ENCODE measurements at places on chromosomes 4 and X.

- no peak for DNase-seq
Observed at GRCh38 chrX:110519501-110519900, 160.9 kb downstream of the RTL9 start.

GRCh38 chr4:14671146-14671545 lies 331.1 kb upstream of the CPEB2 start:
- DNase-seq, result no peak

GRCh38 chr4:5719350-5720055 lies 8.5 kb downstream of the EVC start:
- DNase-seq, result no peak

- no peak for DNase-seq
Observed at GRCh38 chr4:33467291-33467690, 2747.1 kb downstream of the PCDH7 start.

- no peak for DNase-seq
Observed at GRCh38 chr4:67556436-67556835, 2.1 kb upstream of the STAP1 start.

DNA sequence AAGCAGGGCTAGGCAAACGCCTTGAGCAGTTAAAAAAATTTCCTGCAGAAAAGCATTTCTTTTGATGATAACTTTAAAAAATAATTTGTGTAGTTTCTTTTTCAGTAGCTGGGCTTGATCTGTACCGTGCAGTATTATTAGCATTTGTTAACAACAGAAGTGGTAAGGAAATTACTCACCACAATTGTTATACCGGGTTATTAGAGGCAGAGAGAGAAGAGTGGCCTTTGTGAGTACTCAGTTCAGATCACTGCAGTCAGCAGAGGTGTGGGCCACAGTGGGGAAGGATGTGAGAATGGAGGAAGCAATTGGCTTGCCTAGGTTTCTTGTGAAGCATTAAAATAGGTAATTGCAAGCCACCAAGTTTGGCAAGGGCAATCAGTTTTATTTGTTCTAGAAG lies 14.3 kb upstream of the IL21 start:
- DNase-seq, result no peak

DNA sequence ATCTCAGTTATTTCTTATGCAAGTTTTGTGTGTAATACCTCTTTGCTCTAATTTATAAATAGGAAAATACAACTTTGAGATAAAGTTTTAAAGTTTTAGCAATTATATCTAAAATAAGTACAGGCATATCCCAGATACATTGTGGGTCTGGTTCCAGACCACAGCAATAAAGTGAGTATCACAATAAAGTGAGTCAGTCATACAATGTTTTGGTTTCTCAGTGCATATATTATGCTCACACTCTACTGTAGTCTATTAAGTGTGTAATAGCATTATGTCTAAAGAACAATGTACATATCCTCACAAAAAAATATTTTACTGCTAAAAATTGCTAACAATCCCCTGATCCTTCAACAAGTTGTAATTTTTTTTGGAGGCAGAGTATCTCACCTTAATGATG lies 49.2 kb downstream of the ANAPC10 start:
- no peak for DNase-seq

- DNase-seq, result no peak
Observed at GRCh38 chr4:94649381-94650133, 108.2 kb upstream of the BMPR1B start.

- DNase-seq, result peak; percentile 89
Observed at GRCh38 chr4:73740353-73740778, at the start of gene CXCL8. CXCL8 (plus strand) TSS chr4:73740569; CDS start chr4:73740659, 90 bp downstream.

DNA sequence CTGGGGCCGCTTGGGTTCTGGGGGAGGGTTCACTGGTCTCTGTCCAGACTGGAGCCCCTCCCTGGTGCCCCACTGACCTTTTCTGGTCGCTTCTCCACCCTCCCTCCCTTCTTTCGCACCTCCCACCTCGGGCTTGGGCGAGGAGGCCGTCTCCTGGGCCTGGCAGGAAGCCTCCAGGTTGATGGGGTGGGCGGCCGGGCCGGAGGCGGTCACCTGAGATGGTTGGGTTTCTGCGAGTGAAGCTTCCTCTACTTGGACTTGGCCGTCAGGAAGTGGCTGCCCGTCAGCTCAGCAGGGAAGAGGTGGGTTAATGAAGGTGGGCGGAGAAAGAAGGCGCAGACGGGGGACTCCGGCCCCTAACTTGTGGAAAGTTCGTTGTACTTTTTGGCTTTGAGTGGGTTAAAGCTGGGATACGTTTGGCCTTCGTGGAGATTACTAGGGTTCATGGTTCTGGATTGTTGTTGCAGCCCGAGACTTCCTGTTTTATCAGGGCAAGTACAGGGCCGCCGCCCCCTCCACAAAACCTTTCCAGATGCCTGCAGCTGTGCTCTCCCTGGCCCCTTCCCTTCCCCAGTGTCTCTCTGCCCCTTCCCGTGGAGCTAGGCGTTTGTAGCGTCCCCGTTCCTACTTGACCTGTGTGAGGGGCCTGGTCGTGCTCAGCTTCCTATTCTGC lies 1.2 kb downstream of the AKAP17A start:
- no peak for DNase-seq

GRCh38 chr4:10011277-10011676 lies 10.0 kb downstream of the SLC2A9 start:
- DNase-seq, result peak; percentile 46

GRCh38 chr4:1354136-1354982 lies 7.4 kb downstream of the UVSSA start:
- no peak for DNase-seq

- no peak for DNase-seq
Observed at GRCh38 chrX:135512508-135513129, 7.8 kb upstream of the INTS6L start.

GRCh38 chrX:103883533-103883932 lies 51.5 kb upstream of the RAB9B start:
- DNase-seq, result no peak

- peak; percentile 18 for DNase-seq
Observed at GRCh38 chr4:157128395-157128794, 52.4 kb downstream of the GLRB start.

DNA sequence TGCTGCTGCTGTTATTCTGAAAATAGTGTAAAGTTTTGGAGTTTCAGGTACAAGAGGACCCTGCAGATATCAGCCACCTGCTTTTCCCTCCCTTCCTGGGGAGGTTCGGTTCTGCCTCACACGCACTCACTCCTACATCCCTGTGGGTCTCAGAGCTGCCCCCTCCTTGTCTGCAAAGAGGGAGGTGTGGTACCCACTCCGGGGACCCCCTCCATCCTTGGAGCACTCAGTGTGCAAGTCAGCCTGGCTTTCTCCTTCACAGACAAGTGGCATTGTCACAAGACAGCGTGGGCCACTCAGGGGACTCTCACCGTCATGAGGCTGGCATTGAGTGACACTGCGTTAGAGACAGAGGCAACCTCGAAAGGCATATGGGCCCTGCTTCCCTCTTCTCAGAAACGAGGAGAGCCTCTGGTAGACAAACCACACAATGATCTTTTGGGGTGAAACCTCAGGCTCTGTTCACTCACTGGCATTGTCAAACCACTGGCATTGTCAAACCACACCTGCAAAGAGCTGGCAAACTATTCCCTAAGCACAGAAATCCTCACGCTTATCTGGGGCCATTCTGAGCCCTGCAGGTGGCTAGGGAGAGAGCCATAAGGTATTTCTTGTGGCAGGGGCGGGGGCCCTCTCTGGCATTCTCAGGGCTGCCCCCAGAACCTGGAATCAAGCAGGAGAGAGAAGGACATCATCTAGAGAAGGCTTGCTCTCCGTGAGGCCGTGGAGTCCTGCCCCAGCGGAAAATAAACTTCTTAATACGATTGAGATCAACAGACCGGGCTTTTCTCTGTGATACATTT lies 285.0 kb downstream of the SHOX start:
- no peak for DNase-seq

- no peak for DNase-seq
Observed at GRCh38 chr4:22850630-22851029, 157.9 kb downstream of the GBA3 start.

DNA sequence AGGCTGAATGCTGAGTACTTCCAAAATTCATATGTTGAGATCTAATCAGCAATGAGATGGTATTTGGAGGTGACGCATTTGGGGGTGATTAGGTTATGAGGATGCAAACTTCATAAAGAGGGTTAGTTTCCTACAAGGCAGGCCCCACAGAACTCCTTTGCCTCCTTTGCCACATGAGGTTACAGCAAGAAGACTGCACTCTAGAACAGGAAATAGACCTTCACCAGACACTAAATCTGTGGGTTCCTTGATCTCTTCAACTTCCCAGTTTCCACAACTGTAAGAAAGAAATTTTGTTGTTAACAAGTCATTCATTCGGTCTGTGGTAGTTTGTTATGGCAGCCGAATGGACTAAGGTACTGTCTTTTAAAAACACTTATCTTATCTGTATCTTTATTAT lies 681.9 kb upstream of the HS3ST1 start:
- no peak for DNase-seq

- no peak for DNase-seq
Observed at GRCh38 chr4:2961421-2961810, 1.8 kb downstream of the NOP14 start.

DNA sequence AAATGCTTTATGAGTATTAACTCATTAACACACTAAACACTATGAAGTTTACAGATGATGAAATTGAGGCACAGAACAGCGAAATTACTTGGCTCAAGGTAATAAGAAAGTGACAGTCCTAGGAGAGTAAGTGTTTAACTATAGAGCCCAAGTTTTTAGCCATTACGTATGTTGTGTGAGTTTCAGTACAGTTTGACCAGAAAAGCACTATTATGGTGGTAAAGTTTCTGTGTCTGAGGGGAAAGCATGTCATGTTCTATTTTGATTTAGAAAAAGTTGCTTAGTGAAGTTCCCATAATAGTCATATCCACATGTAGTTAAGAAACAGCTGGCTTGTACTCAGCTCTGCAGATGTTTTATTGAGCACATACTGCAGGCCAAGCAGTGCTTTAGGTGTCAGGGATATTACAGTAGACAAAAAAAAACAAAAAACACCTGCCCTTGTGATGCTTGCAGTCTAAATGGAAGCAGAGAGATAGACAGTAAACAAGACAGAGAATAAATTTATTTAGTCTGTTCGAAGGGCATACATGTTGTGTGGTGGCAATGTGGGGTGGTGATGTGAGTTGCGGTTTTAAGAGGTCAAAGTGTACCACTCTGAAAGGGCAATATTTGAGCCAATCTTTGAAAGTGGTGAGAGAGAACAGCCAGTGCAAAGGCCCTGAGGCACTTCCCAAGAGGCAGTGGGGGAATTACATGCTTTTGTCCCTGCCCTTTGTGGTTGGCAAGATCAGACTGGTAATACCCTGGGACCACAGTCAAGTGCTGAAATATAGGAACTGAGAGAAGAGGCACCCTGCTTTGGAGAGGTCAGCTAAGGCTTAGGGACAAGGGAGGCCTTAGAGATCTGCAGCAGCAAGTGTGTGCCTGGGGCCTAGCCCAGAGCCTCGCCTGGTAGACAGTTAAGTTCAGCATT lies 6.2 kb downstream of the TMEM131L start:
- DNase-seq, result no peak

DNA sequence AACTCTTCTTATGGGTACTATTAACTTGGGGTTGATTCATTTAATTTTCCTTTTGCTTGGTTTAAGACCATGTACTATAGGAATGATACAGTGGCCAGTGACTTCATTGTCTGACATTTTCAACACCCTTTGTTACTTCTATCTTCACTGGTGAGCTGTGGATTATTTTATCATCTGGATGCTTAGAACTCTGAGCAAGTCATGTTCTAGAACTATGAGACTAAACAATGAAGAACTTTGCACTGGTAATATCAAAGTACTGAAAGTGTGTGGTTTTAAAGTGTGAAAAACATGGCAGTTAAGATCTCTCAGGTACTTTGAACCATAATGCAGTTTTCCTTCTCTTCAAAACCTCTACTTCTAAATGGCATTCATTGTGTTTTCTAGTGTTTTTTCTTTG lies 47.8 kb downstream of the MAP7D3 start:
- no peak for DNase-seq

GRCh38 chr4:146058531-146058930 lies 117.0 kb upstream of the LSM6 start:
- no peak for DNase-seq

DNA sequence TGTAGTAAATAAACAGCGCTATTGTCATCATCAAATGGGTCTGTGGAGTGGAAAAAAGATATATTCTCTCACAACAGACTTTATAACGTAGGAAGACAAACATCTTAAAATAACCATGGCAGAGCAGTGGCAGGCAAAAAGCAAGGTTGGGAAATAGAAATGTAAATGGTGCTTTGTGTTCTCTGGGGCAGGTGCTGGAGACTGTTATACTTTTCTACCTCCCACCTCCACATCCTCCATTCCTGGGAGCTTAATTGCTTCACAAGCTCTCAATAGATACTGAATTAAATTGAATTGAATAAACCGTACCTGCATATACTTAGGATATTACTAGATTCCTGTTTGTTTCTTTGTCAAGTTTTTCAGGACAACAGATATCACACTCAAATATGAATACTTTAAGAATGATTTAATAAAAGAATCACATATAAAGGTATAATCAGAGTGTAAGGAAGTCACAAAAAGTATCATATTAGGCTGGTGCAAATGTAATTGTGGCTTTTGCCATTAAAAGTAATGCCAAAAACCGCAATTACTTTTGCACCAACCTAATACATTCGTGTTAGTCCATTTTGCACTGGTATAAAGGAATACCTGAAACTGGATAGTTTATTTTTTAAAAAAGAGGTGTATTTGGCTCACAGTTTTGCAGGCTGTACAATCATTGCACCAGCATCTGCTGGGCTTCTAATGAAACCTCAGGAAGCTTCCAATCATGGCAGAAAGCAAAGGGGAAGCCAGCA lies 367.3 kb downstream of the GRIA2 start:
- DNase-seq, result no peak

Data from COR-L47 (cell line).